Left forelimb (tissue), 1 donor: ENCODE measurements at places on chromosomes 16 and 17.

- DNase-seq, result no peak
Observed at GRCh38 chr16:17812771-17813170, 342.0 kb upstream of the XYLT1 start.

DNA sequence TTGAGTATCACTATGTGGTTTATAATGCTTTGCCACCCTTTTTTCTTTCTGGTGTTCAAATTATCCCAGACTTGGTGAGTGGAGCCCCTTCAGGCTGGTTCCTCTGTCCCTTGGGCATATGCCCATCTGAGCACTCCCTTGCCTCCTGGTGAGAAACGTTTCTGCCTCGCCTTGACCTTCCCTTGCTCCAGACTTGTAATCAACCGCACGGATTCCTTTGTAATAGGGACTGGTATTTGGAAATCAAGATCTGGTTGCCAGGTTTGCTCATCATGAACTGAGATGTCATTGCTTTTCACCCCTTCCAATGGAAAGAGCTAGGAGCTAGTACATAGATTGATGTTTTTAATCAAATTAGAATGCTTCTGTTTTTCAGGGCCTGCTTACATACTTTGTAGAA, 43.7 kb downstream of the SEC14L1 start:
- no peak for DNase-seq

- DNase-seq, result no peak
Observed at GRCh38 chr17:65156185-65156834, 19.1 kb downstream of the RGS9 start.

DNA sequence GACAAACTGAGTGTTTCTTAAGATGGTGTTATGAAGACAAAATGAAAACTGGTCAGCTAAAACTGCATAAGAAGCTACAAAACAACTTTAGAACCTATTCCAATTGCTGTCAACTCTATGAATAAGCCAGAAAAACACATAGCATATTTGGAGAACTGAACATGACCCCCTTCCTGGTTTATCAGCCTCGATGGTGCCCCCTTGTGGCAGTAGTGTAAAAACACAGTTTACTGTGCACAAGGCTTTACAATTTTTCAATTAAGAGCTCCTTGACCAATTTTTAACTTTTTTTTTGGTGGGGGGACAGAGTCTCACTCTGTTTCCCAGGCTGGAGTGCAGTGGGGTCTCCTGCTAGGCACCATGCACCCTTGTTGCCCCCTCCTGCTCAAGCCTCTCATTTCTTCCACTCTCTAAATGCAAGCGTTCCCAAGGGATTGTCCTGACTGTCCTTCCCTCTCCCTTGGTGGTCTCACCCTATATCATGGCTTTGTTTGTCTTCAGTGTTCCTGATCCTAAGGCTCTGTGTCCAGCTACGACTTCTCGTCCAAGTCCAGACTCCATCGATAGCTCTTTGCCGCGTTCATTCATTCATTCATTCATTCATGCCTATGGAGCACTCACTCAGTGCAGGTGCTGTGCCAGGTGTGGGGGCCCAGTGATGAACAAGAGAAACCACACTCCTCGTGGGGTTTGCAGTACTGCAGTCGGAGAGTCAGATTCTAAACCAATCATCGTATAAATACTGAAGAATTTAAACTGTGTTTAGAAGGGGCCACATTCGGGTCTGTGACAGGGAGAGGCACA, 7.5 kb downstream of the EIF1 start:
- no peak for DNase-seq

- no peak for DNase-seq
Observed at GRCh38 chr16:89142474-89143195, 28.9 kb upstream of the CDH15 start.

- no peak for DNase-seq
Observed at GRCh38 chr16:13885700-13886099, 34.3 kb upstream of the ERCC4 start.

- no peak for DNase-seq
Observed at GRCh38 chr17:63140255-63140654, 174.2 kb downstream of the TANC2 start.

- no peak for DNase-seq
Observed at GRCh38 chr17:21548236-21548635, 144.1 kb upstream of the KCNJ18 start.

DNA sequence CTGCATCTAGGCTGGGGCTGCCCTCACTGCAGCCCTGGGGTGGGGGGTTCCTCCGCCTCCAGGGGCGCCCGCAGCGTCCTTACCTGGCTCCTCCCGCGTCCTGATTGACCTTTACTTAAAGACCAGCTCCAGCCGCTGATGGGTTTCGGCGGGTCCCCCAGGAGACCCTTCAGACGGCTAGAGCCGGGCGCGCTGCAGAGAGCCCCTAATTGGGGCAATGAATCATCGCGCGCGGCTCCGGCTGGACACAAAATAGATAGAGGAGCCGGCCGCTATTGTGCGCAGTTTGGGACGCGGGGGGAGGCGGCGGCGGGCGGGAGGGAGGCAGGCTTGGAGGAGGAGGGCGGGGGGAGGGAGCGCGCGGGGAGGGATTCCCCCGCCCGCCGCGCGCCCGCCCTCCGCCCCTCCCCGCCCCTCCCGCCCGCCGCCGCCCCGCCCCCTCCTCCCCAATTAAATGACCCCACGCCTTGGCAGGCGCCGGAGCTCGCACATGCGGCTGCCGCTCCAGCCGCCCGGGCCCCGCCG, 56.5 kb upstream of the CIBAR2 start:
- no peak for DNase-seq
